ENCODE measurements at places on chromosomes 1 and 21.

DNA sequence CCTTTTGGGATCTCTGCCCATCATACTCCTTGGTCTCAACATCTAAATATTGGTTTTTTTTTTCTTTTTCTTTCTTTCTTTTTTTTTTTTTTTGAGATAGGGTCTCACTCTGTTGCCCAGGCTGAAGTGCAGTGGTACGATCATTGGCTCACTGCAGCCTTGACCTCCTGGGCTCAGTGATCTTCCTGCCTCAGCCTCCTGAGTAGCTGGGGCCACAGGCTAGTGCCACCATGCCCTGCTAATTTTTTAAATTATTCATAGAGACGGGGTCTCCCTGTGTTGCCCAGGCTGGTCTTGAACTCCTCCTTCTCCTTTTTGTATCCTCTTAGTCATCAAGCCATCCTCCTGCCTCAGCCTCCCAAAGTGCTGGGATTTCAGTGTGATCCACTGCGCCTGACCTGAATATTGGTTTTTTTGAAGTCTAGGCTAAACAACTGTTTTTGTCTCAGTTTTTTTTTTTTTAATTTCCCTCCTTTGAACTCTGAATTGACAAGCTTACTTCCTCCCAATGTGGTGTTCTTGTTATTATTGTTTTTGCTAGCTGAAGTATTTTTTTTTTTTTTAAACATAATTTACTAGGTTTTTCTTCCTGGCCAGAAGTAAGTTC, 30.9 kb downstream of the MAPKAPK2 start:
- no peak for DNase-seq

DNA sequence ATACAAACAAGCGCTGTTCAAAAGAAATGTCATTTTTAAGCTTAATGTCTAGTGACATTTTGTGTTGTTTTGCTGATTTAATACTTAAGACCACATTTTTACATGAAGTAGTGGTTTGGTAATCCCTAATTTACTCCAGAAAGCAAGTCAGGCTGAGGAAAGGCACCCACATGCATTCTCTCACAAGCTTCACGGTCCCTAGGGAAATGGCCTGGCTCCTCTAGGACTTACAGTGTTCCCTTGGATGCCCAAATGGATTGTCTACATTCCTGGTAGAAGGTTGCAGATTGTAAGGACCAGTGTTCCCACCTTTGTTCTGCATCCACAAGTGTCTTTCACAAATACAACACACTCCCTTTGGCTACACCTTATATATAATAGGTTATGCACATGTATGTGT, 9.5 kb downstream of the GPSM2 start:
- DNase-seq = no peak

DNA sequence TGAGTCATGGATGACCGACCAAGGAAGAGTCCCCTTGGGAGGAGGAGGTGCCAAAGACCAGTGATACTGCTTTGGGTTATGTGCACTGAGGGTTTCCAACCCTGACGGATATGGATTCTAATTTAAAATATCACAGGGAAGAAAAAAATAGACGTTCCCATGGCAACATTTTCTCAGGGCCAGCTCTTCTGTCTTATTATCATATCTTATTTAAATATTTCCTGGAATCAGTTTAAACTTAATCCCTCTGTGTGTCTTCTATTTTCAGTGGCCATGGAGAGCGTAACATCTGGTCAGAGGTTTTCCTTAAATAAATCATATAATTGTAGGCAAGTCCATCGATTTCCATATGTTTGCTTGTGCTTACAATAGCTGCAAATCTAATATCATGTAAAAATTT, 205.4 kb upstream of the FMN2 start:
- no peak for DNase-seq

DNA sequence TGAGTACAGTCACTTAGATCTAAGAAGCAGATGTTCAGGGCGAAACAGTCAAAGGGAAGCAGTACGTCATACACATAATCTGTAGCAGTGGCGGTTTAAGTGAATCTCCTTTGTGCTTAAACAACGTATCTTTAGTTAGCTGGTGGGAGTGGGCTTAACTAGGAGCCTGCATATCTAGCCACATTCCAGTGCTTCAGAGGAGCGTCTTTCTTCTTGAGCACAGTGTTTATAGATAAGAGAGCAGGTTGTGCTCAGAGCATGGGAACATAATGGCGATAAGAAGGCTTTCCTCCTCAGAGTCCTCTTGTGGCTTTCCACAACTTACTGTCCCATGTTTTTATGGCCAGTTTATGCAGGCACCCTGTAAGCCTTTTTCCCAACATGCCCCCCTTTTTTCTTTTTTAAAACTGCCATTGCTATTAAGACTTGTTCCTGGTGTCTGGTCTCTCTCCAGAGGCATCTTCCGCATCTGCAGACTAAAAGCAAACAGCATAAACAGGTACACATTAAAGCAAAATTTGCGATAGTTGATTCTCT, 3.2 kb downstream of the DAP3 start:
- no peak for DNase-seq

GRCh38 chr1:119331915-119332314, 36.7 kb upstream of the HAO2 start:
- DNase-seq = no peak

- no peak for DNase-seq
Observed at GRCh38 chr21:42520628-42521253, 7.1 kb downstream of the SLC37A1 start.

DNA sequence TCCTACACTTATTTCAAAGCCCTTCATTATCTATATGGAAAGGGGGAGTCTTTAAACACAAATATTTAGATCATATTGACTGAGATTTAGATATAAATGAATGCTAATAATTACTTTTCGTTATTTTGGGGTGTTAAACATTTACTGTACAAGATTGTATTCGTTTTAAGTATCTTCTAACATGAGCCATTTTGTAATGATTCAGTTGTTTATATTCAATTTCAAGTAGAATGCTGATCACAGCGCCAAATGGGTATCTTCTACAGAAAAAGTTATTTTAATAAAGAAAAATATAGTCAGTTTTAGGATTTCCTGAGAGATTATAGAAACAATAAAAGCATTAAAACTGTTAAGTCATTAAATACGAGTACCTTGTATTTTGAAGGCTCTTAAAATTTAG, 104.5 kb upstream of the HNRNPU start:
- DNase-seq = no peak

DNA sequence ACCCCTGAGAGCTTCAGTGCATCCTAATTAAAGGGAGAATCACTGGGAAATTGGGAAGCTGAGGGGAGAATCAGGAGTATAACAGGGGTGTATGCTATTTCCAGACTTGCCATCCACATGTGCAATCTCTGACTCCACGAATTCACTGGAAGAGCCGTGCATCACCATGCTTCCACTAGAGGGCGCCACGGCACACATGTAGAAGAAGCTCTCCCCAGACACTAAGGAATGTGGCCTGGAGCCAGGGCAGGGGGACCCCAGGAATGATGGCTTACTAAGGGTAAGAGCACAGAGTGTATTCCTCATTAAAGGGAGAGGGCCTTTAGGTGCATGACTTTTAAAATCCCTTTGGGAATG, 81.5 kb downstream of the ABCA4 start:
- peak; percentile 21 for DNase-seq

DNA sequence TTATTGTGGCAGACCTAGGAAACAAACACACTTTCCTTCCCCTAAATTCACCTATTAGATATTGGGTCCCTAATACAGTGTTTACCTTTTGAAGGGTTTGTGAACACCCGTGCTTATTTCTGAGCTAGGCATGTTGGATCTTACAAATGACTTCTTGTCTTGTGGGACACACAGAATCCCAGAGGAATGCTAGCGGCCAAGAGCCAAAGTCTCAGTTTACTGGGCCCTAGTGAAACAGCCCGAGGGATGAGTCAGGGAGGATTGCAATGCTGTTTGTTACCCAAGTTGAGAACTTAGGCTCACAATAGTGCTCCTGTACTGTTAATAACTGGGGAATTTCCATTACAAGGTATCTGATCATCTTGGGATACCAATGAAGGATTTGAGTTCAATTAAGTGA, 100.1 kb upstream of the AKT3 start:
- DNase-seq = no peak

DNA sequence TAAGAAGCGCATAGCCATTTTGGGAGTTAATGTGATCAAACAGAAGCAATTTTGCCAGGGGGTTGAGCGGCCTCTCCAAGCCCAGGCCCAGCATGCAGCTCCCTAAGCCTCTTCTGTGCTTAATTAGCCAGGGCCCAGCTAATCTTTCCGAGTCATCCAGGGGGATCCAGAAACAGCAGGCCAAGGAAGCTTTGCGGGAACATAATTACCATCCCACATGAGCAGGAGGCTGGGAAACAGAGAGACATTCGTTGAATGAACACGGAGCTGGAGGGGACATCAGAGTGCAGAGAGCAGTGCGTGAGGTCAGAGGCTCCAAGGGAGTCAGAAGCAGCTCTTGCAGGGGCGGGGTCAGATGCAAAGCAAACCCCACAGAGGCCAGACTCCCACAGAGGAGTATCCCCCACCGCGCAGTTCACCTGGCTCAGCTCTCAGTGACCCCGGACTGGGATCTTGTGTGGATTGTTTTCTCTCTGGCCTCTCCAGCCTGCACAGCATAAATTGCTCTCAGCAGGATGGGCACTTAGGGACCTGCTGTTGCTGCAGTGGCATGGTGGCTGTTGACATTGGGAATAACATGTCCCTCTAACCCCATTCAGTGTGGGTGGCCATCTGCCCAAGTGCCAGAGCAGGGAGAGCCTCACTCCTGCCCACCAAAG, 657.4 kb downstream of the AJAP1 start:
- DNase-seq = no peak

DNA sequence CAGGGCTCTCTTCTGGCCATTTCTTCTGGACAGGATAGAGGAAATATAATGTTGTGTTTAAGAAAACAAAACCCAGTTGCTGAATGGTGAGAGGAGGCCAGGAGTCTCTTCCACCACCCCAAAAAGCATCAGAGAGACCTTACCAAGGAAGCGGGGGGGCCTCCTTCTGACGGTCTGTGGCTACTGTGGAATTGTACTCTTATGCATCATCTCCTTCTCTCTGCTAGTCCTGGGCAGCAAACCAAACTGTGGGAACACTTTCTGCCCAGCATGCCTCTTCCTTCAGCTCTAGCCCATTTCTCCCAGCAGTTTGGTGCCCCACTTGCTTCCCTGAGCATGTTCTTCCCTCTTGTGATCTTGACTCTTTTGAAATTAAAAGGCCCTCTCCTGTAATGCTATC, 157.7 kb downstream of the HHIPL2 start:
- no peak for DNase-seq

GRCh38 chr1:77349275-77349674, 67.5 kb downstream of the AK5 start:
- no peak for DNase-seq

DNA sequence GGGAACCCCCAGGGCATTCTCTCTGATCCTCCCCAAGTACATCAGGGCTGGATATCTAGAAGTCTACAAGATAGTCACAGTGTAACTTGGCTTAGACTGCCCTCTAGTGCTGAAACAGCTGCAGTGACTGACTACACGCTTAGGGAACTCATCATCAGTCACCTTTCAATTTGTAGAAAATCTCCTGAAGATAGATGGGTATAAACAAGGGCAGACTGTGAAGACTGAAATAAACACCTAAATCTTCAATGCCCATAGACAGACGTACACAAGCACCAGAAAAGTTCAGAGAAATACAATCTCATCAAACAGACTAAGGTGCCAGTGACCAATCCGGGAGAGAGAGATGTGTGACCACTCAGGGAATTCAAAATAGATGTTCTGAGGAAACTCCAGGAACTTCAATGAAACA, 46.6 kb downstream of the PACC1 start:
- no peak for DNase-seq

GRCh38 chr1:204977318-204977717, 65.7 kb upstream of the CNTN2 start:
- no peak for DNase-seq

- no peak for DNase-seq
Observed at GRCh38 chr1:184461321-184461720, 74.5 kb downstream of the C1orf21 start.

DNA sequence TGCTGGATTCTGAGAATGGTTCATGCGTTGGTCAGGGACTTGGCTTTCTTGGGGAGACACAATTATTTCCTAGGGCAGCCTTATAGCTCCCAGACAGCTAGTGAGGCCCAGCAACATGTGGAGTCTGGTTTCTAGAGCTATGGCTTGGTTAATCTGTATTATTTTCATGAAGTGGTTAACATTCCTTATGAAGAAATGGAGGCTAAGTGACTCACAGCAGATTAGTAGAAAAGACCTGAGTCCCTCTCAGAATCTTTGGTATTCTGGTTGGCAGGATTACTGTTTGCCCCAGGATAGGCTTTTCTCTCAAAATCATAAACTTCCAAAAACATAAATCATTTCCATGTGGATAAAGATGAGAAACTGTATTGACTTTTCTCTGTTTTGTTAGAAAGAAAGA, 42.3 kb downstream of the DUSP10 start:
- DNase-seq = no peak

- DNase-seq = no peak
Observed at GRCh38 chr1:189217646-189218045, 1260.0 kb downstream of the BRINP3 start.

GRCh38 chr1:8116894-8117264, 90.8 kb upstream of the ERRFI1 start:
- DNase-seq = no peak

GRCh38 chr1:118902711-118903191, 85.4 kb downstream of the TBX15 start:
- DNase-seq = no peak

- DNase-seq = no peak
Observed at GRCh38 chr1:84069236-84069845, 70.4 kb upstream of the TTLL7 start.

DNA sequence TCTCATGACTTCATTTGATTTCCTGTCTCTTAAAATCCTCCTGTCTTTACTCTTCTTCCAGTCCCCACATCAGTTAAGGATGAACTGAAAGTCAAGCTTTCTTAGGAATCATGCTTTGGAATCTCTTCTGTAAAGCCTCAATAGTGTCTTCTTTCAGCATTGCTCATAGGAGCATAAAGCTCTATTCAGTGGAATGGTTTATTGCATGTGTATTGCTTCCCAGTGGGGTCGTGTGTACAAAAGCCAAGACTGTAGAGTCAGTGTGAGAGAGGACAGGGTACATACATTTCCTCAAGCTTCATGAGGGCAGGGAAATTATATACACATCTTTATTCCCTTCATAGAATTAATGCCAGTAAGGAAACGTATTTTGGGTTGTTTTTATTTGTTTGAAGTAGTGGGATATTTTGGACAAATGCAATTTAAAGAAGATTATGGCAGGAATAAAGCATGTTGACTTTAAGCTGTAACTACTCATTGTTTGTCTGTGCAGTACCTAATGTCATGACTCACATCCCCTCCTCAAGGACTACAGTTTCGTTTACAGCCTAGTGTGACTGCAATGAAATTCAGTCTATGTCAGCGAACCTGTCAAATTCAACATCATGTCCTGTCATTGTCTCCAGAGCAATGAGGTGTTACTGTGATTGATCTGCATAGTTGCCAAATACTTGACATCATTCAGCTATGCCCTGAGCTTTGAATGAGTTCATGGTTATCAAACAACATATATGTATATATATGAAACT, 2164.2 kb downstream of the NCAM2 start:
- DNase-seq = no peak

Data from stimulated activated CD8-positive, alpha-beta memory T cell treated with anti-CD3 and anti-CD28 coated beads, Interleukin-7, amount 100 ng/mL, for 24 hours (primary cell).